Breast epithelium (tissue), 4 donors: ENCODE measurements at places on chromosomes 5 and 9.

DNA sequence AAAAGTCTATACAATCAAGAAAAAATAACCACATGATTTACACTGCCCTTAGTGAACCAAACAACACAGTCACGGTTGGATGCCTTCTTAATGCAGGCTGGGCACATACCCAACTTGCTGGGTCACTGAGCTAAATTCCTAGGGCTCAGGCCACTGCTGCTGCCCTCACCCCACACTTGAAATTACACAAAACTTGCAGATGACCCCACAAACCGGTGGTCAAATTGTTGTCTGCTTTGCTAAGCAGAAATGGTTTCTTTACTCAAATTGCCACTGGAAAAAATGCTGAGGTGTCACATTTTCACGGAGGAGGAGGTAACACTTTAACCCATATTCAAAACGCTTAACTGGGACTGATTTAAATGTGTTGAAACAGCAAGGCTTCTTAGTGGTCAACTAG lies 62.4 kb downstream of the HMHB1 start:
- no peak for DNase-seq

- no peak for DNase-seq
These were observed 304.1 kb downstream of the CWC27 start for GRCh38 chr5:65072850-65073249.

- DNase-seq: no peak
These were observed 25.8 kb downstream of the AFAP1L1 start for GRCh38 chr5:149297340-149298025.

DNA sequence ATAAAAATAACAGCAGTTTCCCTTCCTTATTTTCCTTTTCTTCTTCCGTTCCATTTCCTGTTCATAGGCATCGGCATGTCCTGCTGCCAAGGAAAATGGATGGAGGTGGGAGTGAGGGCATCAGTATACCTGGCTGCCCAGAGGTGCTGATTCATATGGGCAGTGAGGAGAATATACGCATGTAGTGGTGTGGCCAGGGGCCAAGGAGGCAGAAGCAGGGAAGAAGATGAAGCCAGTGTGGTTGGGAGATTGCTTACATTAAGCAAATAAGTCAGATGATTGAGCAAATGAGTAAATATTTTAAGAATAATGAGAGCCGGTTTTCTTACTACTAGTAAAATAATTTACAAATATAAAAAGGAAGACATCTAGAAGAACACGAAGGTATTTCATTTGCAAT lies 344.9 kb upstream of the PAPPA start:
- no peak for DNase-seq
